Ovary (tissue), 10 donors: ENCODE measurements at places on chromosomes 3 and 15.

GRCh38 chr15:63856711-63857460 is 23.1 kb upstream of the HERC1 start:
- no peak for DNase-seq

DNA sequence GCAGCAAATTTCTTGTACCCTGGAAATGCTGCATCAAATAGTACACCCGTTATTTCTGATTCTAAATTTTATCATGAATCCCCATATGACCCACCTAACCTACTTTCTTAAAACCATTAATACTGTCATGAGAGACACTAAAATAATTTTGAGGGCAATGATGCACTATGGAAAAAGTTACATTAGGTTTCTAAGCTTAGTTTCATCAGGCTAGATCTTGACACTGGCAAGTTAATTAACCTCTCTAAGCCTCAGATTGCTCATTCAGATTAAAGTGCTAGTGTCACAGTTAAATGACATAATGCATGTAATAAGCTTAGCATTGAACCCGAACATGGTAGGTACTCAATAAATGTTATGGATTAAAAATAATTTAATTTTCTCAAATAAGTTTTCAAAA is 8.2 kb downstream of the GOLIM4 start:
- DNase-seq: no peak

GRCh38 chr3:41975416-41976103 is 13.7 kb upstream of the ULK4 start:
- no peak for DNase-seq

GRCh38 chr3:172808969-172809546 is 58.5 kb downstream of the ECT2 start:
- DNase-seq: no peak

DNA sequence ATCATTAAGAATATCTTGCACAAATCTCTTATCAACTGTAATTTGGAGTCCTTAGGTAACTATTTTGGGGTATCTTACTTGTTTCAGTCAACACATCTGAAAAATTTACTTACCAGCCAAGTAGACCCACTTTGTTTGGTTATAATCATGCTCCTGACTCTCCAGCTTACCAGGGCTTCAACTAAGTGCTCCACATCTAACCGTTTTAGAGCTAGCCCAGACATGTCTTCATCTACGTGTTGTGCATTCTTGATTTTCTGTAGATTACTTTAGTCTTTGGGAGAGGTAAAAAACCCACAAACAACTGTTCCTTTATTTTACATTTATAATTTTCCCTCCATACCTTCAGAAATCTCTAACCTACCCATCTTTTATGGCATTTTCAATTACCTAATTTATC is 17.2 kb downstream of the EAF2 start:
- no peak for DNase-seq

GRCh38 chr3:20125897-20126296 is 60.1 kb downstream of the SGO1 start:
- DNase-seq: no peak

DNA sequence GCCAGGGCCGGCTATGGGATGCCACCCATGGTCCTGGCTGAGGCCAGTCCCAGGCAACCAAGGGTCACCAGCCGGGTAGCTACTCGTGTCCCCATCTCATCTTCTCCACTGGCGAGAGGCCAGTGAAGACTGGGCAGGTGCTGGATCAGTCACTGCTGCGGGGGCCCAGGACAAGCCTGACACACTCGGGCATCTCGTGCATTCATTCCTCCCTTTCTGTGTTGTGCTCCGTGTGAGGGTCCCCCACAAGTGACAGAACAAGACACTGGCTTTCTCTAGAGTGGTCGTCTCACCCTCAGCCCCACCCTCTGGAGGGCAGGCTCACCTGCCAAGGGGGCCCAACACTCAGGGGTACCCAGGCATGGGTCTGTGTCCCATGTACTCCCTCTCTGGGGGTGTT is 48.4 kb downstream of the ROPN1B start:
- DNase-seq: no peak

- DNase-seq: no peak
These were observed 63.4 kb downstream of the PPARG start for GRCh38 chr3:12352253-12352652.

DNA sequence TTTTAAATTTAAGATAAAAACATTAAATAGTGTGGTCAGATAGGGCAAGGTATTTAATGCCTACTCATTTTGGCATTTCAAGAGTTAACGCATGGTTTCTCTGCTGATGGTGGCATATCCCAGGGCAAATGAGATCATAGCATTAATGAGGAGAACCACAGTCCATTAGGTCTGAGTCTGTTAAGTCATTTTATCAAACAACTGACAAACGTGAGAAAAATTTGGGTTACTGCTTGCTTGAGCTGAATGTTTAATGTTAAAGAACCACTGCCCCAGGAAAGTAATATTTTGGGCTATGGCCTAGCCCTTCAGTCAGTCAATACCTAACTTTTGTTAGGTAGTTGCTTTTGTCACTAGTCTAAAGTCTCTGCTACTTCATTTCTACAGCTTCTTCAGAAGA is 37.9 kb upstream of the SLC2A2 start:
- no peak for DNase-seq

DNA sequence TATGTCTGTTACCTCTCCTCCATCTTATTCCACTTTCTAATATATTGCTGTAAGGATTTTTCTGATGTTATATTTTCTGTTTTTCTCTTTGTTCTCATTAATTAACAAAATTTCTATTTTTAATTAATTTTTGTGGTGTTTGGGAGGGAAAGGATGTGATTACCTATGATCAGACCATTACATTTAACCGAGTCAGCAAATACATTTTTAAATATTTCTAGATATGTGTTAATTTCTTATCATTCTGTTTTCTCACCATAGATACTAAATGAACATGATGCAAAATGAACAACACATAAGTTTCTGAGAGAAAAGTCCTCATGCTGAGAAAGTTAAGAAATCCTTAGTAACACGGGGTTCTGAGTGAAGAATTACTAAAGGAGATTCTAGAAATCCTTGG is 80.6 kb upstream of the P2RY1 start:
- no peak for DNase-seq

DNA sequence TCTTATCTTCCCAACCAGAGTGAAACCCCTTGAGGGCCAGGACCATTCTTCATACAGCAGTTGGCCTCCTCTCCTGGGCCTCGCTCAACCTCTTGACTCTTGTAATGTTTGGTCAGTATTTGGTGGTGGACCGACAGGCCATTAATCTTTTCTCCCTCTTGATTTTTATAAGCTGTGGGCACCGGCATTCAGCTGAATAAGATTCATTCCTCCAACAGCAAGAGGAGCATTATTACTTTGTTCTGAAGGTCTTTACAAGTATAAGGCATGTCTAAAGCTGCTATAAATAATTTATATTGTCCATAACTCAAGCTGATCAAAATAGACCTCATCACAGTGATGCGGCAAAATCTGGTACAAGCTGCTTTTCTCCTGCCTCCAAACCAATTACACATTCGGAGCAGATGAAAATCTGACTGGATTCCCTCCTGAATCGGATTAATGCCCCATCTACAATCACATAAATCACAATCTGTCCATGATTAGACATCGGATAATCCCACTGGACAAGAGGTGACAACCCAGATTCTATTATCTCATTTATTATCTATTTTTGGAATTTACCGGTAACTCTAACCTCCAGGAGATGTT is 8.4 kb upstream of the ISL2 start:
- no peak for DNase-seq

GRCh38 chr3:156655819-156656550 is 18.4 kb upstream of the TIPARP start:
- DNase-seq: no peak

DNA sequence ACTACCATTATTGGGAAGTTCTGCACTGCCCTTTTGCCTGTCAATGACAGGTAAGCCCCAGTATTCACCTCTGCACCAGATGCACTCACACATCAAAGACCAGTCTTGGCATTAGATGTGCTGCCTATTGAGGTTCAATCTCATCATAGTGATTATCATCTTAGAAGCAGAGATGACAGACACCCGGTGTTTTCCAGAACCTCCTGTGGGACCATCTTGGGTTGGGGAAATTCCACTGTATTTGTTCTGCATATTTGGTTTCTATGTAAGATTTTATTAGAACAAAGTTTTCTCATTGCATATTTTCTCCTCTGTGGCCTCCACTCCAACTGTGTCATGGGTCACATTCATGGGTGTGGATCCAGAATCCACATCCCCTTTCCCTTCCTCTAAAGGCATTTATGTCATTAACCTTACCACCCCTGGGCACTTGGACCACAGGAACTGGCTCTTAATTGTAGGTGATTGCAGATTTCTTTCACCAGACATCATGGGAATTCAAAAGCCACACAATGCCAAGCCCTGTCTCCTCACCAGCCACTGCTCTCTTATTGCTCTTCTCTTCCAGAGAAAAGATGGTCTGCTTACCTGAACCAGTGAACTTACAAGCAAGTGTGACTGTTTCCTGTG is 31.2 kb downstream of the PLA1A start:
- DNase-seq: no peak
